Brain (organoid and tissue), 16 donors: ENCODE measurements at places on chromosomes 2 and 18.

DNA sequence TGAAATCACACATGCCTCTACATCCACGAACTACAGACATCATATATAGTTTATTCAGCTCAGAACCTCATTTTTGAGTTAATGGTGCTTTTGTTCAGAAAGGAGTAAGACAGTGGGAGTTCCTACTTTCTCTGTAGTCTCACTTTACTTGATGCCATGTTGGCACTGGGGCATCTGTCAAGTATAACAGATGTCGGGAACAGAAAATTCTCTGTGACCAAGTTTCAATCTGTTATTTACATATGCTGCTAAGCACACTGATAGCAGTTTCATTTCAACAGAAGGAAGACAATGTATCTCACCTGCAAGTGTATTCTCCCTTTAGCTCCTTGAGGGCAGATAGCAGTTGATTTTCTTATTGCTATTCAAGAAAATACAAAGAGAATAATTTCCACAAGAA is 774.1 kb downstream of the METTL4 start:
- peak; percentile 8 for DNase-seq

DNA sequence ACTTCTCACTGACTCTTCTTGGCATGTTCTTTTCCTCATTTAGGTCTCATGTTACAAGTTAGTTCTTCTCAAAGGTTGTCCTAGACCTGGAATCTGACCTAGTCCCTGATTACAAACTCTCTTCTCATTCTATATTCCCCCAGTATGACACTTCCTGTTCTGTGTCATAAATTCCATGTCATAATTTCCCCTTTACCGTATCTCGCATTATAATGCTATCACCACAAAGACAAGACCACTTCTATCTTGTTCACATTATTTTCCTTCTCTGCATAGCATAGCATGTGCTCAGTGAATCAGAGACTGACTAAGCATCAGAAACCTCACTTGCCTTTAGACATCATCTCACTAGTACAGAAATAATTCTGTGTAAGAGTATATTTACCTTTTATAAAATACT is 63.6 kb upstream of the CAVIN2 start:
- no peak for DNase-seq

GRCh38 chr2:232374356-232374755 is 4.2 kb upstream of the ALPP start:
- peak; percentile 24 for DNase-seq

- DNase-seq: no peak
Measured at GRCh38 chr2:217643789-217644301, 358.9 kb downstream of the TNS1 start.

DNA sequence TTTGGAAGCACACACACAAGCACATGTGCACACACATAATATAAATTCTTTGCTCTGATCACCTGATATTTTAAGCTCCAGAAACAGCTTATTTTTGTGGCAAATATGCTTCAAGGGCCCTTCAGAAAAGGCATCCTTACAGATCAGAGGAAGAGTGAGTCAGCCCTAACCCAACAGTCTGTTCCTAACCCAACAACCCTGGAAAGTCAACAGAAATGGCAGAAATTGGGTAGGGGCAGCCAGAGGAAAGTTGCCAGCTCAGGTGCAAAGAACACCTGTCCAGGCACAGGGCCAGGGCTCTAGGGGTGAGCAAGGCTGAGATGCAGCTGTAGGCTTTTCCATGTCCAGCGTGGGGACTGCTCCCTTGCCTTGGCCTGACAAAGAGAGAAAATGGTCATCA is 6.4 kb upstream of the NCKAP5 start:
- no peak for DNase-seq

DNA sequence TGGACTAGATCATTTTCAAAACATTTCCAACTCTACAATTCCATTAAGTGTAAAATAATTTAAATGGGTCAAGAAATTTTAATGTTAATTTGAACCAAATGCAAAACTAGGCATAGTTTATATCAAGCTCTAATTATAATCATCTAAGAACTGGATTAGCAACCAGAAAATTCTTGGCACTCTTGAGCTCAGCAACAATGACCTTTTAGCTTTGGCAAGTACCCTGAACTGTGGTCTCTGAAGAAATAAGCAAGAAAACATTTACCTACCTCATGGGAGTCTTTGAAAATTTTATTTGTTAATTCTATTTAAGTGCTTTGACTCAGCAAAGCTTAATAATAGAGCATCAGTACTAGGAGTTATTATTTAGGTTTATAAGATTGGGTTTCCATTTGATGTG is 313.2 kb downstream of the SATB2 start:
- DNase-seq: no peak

DNA sequence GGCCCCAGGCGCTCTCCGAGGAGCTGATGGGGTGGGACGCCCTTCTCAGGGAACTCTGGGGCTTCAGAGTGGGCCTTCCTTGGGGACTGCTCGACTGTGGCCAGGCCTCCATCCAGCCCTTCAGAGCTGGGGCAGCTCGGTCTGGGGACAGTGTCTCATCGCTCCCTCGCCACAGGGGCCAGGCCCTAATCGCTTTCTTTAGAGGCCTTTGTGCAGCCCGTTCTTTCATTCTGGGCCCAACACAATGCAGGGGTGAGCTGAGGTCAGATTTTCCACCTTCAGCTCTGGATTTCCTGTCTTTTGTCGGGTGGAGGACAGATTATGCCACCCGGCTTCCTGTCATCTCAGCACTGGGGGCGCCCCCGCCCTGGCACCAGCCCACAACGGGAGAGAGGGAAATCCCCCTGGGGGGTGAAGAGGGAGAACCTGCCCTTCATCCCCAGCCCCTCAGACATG is 25.2 kb downstream of the MYCN start:
- peak; percentile 62 for DNase-seq

DNA sequence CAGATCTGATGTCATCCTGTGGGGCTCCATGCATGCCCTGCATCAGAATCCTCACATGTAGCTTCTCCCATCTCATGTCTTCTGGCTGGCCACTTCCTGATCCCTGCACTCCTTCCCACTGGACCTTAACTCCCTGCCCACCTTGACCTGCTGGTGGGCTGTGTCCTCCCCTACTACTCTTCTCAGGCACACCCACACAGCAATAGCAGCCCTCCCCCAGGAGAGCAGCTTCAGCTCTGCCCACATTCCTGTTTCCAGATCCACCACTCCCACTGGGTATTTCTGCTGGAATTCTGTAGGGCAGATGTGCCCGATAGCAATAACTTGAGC is 137.0 kb upstream of the HS6ST1 start:
- no peak for DNase-seq

GRCh38 chr2:129275706-129276105 is 703.8 kb upstream of the RAB6C start:
- DNase-seq: no peak

DNA sequence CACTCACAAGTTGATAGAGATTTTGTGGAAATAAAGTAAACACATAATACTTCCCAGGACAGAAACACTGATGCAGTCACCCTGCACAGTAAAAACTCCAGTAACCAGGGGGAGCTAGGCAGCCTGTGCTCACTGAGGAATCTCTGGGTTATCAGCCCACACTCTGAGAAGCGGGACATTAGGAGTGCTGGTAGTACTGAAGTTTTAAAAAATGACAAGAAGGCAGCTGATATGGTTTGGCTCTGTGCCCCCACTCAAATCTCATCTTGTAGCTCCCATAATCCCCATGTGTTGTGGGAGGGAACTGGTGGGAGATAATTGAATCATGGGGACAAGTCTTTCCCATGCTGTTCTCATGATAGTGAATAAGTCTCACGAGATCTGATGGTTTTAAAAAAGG is 31.4 kb downstream of the KCTD1 start:
- DNase-seq: no peak

GRCh38 chr18:46013484-46014189 is 46.5 kb upstream of the EPG5 start:
- no peak for DNase-seq

GRCh38 chr2:129178356-129178755 is 801.1 kb upstream of the RAB6C start:
- no peak for DNase-seq

GRCh38 chr2:212953170-212953920 is 198.1 kb downstream of the IKZF2 start:
- no peak for DNase-seq

- no peak for DNase-seq
Measured at GRCh38 chr2:80147690-80148089, 156.9 kb downstream of the LRRTM1 start.

DNA sequence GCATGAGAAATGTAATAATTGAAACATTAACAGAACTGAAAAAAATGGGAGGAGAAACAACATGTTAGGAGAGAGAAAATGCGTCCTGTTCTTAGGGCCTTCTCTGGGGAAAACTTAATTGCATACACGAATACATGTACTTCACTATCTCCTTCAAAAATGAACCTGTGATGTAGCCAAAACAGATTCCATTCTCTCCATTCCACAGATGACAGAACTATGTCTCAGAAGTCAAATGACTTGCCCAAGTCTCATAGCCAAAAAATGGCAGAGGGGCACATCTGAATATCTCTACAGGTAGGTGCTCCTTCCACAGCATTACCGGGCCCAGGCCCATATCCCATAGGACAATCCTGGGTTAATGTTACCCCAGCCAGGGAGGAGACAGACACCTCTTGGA is 3.9 kb upstream of the DCTN1 start:
- no peak for DNase-seq

DNA sequence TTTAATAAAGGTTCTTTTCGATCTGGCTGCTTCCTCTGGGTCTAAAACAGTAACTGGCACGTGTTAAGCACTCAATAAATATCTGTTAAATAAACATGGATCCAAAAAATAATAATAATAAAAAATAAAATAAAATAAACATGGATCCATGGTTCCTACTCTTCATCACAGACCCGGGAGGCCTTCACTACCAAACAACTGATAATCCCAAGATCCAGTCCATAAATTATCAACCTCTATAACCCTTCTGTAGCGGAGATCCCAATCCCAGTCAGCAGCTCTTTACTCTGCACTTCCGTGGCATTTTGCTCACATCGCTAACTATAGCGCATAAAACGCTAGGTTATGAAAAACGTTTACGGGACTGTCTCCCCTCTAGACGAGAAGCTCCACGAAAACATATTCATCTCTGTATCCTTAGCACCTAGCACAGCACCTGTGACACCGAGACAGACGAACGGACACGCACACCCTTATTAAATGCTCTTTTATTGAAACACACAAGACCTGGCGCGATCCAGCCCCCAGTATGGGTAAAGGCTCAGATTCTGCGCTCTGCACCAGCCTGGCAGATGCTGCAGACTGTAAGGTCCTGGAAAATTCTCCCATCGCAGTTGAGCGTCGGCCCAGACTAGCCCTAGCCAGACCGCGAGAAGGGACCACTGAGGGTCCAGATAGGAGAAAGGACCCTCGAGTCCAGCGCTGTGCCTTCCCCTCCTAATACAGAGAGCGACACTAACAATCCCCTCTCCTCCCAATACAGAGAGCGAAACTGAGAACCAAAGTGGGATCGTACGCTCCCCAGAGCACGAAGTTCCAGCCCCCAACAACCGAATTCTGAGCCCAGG is 770 bp downstream of the NBAS start:
- peak; percentile 77 for DNase-seq

DNA sequence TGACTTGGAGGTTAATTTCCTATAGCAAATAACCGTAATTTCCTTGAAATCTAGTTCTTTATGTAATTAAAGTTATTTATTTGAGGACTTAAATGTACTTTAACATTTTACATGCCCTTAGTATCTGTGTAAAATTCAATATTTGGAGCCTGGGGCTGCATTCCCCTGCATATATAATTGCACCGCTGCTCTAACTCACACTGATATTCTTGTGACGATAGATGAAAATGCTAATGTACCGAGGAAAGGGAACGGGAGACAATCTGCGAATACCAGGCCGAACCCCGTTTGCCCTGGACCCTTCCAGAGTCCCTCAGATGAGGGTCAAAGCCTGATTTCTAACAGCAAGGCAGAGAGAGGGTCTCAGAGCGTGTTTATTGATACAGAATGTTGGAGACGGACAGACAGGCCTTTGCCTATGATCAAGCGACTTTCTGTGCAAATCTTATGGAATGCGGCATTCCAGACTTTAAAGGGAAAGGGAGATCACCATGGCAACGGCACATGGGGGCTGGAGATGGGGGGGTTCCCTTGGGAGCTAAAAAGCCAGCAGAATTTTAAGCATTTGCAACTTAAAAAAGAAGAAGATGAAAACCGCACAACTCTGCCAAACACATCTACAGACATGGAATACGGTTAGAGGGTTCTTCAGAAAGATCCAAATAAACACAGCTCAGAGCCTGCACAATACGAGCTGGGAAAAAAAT is 57.6 kb upstream of the TWIST2 start:
- peak; percentile 93 for DNase-seq

DNA sequence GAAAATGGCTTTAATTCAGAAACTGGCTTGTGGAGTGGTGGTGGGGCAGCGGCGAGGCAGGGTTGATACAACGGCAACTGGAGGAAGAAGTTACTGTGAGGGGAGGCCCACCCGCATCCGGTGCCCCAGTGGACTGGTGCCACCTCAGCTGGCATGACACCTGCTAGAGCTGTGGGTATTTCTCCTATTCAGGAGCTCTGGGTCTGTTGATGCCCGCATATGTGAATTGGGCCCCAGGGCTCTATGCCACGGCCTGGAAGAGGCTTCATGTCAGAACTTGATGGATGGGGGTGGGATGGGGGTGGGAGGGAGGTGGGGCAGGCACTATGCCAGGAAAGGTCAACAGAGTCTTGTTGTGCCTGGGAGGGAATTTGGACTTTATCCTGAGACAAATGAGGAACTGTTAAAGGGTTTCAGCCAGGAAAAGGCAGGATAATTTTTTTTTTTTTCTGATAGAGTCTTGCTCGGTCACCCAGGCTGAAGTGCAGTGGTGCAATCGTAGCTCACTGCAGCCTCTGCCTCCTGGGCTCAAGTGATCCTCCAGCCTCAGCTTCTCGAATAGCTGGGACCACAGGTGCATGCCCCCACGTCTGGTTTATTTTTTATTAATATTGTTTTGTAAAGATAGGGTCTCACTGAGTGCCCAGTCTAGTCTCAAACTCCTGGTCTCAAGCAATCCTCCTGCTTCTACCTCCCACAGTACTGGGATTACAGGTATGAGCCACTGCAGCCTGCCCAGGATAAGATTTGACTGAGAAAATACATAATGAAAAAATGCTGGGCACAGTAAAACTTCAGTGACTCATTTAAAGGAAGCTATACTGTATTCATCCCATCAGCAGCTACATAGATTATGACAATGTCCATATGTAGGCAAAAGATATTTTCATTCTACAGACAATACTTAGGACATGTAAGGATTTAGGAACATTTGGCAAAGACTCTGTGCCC is 52.6 kb downstream of the SH2D6 start:
- peak; percentile 17 for DNase-seq

GRCh38 chr2:15918761-15919356 is 21.5 kb upstream of the MYCN start:
- DNase-seq: no peak

GRCh38 chr2:45700407-45701013 is 49.0 kb downstream of the PRKCE start:
- no peak for DNase-seq

- peak; percentile 22 for DNase-seq
Measured at GRCh38 chr2:96143848-96144480, 1.3 kb downstream of the DUSP2 start.

GRCh38 chr18:6885992-6886796 is 156.7 kb downstream of the ARHGAP28 start:
- DNase-seq: peak; percentile 93

DNA sequence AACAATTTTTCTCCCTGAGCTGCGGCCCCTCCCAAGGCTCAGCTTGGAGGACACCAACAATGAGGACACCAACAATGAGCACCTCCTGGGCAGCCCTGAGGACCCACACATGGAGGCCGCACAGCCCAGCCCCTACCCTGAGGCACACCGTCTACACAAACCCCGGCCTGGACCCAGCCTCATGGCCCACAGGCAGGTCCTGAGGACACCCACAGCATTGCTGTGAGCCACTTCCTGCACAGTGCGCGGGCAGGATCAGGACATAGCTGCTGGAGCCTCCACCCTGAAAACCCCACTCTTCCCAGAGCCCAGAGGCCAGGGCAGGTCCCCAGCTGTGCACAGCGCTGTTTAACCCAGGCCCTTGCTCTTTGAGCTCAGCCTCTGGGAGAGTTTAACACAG is 194.3 kb downstream of the RTP5 start:
- DNase-seq: no peak
